NCI-H69 (cell line): ENCODE measurements at places on chromosomes 2 and 18.
A peak's percentile ranks its signal among the peaks of the same experiment; 100 is the strongest.

- no peak for DNase-seq
Observed at GRCh38 chr2:38113981-38114708, 38.2 kb upstream of the CYP1B1 start.

DNA sequence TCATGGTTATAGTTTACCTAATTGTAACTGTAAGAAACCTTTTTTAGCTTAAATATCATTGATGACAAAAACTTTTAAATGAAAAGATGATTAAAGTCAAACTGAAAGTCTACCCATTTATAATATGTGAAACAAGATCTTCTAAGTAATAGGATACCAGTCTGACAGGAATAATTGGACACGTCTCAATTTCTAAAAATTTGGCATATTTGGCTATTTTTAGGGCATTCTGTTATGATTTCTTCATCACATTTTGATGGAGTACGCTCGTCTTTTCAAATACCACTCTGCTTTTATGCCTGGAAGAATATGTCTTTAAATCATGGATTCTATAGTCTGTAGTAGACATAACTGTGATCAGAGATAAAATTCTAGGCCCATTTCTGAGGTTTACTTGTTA, 1.3 kb downstream of the R3HDM1 start:
- no peak for DNase-seq

- no peak for DNase-seq
Observed at GRCh38 chr2:190891372-190891771, 10.8 kb downstream of the GLS start.

GRCh38 chr2:175062787-175063585, 57.8 kb upstream of the CHN1 start:
- DNase-seq: peak; percentile 78

- no peak for DNase-seq
Observed at GRCh38 chr2:120856421-120856862, 120.8 kb downstream of the GLI2 start.

DNA sequence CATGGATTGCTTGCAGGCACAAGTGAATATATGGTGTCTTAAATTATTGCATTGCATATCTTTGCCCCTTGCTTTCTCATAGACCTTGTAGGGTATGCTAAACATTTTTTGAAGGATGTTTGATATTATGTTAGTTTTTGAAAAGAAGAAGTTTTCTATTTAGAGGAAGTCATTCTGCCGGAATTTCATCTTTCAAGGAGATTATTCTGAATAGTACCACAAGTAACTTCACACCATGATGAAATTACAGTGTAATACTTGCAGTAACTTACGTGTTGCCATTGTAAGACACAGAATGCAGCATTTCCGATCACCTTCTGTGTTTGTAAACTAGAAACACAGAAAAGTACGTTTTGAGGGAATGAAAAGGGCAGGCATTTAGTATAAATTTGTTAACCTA, 71.9 kb downstream of the ACVR2A start:
- DNase-seq: no peak

GRCh38 chr18:58335821-58336220, 291.8 kb downstream of the NEDD4L start:
- no peak for DNase-seq

DNA sequence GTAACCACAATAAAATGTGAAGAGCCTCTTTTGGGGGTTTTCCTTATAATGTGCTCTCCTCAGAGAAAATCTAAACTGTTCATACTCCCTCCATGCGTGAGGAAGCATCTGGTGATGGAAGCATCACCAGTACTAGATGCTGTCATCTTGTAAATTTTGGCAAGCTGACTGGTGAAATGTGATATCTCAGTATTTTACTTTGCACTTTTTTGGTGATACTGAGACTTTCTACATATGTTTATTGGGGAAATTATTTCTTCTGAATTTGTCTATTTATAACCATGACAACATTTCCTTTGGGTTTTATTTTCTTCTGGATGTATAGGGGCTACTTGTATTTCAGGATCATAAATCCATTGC, 95.9 kb upstream of the DLGAP1 start:
- DNase-seq: peak; percentile 23

- no peak for DNase-seq
Observed at GRCh38 chr2:59572227-59572626, 981.2 kb downstream of the BCL11A start.

- DNase-seq: no peak
Observed at GRCh38 chr2:55932843-55933242, 9.3 kb upstream of the EFEMP1 start.

- peak; percentile 30 for DNase-seq
Observed at GRCh38 chr2:190121971-190122370, 59.4 kb upstream of the MSTN start.

GRCh38 chr18:32770054-32770665, 2.7 kb downstream of the KLHL14 start:
- peak; percentile 95 for DNase-seq

DNA sequence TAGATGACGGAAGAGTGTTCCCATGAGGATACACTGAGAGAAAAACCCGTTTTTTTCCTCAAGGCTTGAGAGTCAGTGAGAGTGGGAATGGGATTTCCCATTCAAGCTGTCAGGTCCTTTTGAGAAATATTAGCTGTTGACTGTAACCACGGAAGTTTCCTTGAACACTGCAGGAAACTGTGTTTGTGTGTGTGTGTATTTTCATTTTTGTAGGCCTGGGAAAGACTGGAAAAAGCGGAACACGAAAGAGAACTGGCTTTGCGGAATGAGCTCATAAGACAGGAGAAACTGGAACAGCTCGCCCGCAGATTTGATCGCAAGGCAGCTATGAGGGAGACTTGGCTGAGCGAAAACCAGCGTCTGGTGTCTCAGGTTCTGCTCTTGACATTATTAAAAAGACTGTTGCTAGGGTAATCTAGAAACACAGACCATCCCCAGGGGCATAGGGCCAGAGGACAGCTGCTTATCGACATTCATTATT, 98.8 kb upstream of the EML6 start:
- DNase-seq: no peak

DNA sequence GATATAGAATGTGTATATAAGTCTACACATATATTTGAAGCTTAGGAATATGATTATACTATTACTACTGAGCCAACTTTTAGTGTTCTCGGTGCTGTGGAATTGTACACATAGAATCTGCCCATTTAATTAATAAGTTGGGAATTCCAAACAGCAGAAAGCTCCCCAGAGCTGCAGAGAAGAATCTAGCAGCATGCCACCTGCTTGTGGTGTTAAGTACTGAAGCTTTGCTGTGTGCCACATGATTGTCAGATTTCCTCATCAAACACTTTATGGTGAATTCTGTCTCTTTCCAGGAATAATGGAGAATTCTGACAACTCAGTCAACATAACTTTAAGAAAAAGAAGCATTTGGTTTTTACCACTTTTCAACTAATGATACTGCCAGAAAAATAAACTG, 117.8 kb downstream of the WDSUB1 start:
- no peak for DNase-seq

DNA sequence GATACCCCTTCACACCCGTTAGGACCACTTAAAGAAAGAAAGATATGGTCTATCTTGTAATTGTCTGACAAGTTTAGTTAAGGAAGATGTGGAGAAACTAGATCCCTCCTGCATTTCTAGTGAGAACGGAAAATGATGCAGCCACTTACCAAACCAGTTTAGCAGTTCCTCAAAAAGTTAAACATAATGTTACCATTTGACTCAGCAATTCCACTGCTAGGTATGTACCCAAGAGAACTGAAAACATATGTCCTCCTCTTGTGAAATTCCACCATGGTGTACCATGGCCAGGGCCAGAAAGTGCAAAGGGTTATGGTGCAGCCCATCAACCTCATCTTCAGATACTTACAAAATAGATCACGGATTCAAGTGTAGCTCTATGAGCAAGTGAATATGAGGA, 79.0 kb upstream of the ID2 start:
- no peak for DNase-seq

- DNase-seq: peak; percentile 1
Observed at GRCh38 chr2:221943076-221943810, 355.6 kb downstream of the PAX3 start.

GRCh38 chr2:231396058-231396821, 730 bp downstream of the B3GNT7 start:
- DNase-seq: no peak

DNA sequence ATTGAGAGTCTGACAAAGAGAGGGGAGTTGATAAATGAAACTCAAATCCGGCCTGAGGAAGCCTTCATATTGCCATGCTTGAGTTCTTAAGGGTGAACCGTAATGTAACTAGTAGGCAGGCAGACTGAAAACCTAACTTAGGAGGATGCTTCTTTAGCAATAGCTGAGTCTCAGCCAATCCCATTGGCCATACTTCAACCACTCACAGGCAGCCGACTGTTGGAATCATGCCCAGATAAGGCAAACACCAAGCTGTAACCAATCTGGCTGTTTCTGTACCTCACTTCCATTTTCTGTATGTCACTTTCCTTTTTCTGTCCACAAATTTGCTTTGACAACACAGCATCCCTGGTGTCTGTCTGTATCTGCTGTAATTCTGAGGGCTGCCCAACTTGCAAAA, 39.5 kb downstream of the TPRKB start:
- no peak for DNase-seq

- DNase-seq: no peak
Observed at GRCh38 chr2:21461754-21462240, 338.0 kb downstream of the TDRD15 start.

GRCh38 chr2:127356531-127356930, 31.2 kb downstream of the MAP3K2 start:
- DNase-seq: no peak
